ENCODE measurements at places on chromosomes 2 and 18. TPM values are rescaled to one million over a fixed set of nuclear protein-coding genes. Genes with fewer than 3 reads are reported as not detected.

DNA sequence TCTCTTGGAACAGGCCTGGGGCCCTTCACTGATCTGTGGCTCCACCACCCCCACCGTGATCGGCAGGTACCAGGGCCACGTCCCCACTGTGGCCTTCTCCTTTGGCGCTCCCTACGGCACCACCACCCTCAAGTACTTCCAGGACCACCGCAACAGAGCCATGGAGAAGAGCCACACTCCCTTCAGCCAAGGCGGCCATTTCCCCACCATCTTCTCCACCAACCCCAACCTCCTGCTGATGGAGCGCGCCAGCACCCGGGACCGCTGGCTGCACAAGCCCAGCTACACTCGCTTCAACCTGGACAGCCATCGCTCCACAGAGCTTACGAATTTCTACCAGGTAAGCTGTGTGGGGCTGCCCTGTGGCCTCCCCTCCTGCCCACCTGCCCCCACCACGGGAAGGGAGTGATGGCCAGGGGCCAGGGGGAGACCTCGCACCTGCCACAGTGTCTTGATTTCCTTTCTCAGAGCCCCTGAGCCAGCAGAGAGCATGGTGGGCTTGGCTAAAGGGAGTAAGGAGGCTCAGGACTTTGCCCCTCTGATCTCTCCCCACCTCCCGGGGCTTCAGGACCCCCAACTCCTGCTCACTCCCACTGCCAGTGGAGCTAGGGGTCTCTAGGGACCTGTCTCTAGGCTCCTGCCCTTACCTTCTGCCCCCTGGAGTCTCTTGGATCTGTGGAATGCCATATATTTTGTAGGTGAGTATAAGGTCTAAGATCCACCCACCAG, 65.2 kb downstream of the CIB4 start:
- H3K27me3 ChIP-seq, result peaks cover 12% of the 10 kb centered on the region
- H3K36me3 ChIP-seq, result no peaks in the 10 kb centered on the region
- H3K4me3 ChIP-seq, result no peak overlapping the region
- H3K27ac ChIP-seq, result no peak overlapping the region
- no peak for DNase-seq
- no peaks in the 10 kb centered on the region for H3K4me1 ChIP-seq

GRCh38 chr2:28449488-28450395, 46.1 kb upstream of the PLB1 start:
- no peaks in the 10 kb centered on the region for H3K4me1 ChIP-seq
- H3K4me3 ChIP-seq, result no peak overlapping the region
- no peak for DNase-seq
- H3K27ac ChIP-seq, result no peak overlapping the region
- no peaks in the 10 kb centered on the region for H3K36me3 ChIP-seq

DNA sequence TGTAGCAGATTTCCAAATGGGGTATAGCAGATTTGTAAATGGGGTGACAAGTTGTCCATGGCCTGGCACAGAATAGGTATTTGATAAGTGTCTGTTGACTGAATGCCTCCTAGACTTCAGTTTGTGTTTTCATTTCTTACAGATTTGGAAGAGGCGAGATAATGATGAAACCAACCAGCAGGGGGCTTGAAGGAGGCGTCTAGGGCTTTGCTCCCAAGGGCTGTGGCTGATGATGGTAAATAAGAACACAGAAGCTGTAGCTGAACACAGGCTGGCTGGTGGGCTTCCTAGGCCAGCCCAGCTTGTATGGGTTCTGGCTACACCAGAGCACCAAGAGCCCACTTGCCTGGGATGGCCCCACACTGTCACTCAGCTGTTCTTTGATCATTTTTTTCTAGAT, 19.4 kb downstream of the SFTPB start:
- H3K4me1 ChIP-seq, result no peaks in the 10 kb centered on the region
- H3K27ac ChIP-seq, result no peak overlapping the region
- no peak for DNase-seq
- H3K27me3 ChIP-seq, result no peaks in the 10 kb centered on the region
- no peak overlapping the region for H3K4me3 ChIP-seq
- peaks cover 11% of the 10 kb centered on the region for H3K36me3 ChIP-seq

- H3K36me3 ChIP-seq, result no peaks in the 10 kb centered on the region
- H3K4me1 ChIP-seq, result peaks cover 3% of the 10 kb centered on the region
- no peaks in the 10 kb centered on the region for H3K27me3 ChIP-seq
- DNase-seq, result no peak
- no peak overlapping the region for H3K4me3 ChIP-seq
Observed at GRCh38 chr2:120319686-120320317, 26.1 kb upstream of the INHBB start.

DNA sequence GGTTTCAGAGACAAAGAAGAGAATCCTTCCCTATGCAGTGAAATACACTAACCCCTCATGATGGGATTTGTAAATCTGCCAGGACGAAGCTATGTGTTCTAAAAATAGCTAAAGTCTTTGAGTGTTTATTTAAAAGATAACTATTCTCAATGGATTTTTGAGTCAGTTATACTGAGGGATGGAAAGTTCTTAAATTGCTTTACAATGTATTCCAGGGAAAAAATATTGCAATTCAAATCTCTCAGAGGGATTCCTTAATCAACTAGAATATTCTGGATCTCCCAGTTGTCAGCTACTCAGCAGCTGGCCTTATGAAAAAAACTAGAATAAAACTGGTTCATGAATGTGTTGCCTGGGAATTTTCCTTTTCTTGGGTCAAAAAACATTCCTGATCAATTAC, 312.4 kb downstream of the PLCL1 start:
- no peaks in the 10 kb centered on the region for H3K36me3 ChIP-seq
- DNase-seq, result no peak
- no peak overlapping the region for H3K4me3 ChIP-seq
- no peaks in the 10 kb centered on the region for H3K27me3 ChIP-seq

DNA sequence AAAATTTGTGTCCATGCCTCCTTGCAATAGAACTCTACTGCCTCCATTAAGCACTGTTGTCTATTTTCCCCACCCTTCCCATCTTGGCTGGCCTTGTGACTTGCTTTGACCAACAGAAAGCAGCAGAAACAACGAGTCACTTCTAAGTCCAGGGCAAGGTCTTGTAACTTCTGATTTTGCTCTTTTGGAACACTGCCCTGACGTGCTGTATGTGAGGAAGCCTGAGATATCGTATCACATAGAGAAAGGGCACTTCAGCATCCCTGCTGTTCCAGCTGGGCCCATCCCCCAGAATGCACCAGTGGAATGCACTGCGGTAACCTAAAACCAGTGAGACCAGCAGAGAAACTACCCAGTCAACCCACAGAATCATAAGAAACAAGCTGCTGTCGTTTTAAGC, 28.1 kb downstream of the NCKAP1 start:
- no peaks in the 10 kb centered on the region for H3K36me3 ChIP-seq
- H3K27ac ChIP-seq, result no peak overlapping the region
- no peaks in the 10 kb centered on the region for H3K27me3 ChIP-seq

DNA sequence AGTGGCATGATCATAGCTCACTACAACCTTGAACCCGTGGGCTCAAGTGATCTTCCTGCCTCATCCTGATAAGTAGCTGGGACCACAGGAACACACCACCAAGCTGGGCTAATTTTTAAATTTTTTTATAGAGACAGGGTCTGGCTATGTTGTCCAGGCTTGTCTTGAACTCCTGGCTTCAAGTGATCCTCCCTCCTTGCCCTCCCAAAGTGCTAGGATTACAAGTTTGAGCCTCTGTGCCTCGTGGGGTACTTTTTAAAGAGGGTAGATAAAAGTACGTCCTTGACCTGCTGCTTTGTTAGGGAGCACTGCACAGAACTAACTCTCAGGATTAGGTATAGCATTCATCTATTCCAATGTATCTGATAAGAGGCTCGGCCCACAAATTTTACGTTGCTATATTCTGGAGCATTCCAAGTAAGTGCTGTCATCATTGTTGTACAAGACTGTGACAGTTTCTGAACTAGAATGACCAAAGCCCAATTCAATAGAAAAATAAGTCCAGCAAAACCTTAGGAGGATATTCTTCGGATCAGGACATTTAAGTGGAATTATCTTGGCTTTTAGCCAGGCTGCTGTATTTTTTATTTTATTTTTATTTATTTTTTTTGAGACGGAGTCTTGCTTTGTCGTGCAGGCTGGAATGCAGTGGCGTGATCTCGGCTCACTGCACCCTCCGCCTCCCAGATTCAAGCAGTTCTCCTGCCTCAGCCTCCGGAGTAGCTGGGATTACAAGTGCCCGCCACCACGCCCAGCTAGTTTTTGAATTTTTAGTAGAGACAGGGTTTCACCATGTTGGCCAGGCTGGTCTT, 4.1 kb downstream of the MTCL1 start:
- no peak for DNase-seq
- peaks cover 5% of the 10 kb centered on the region for H3K4me1 ChIP-seq
- no peaks in the 10 kb centered on the region for H3K36me3 ChIP-seq
- no peak overlapping the region for H3K27ac ChIP-seq

GRCh38 chr2:207328944-207329386, 163.2 kb upstream of the KLF7 start:
- no peaks in the 10 kb centered on the region for H3K4me1 ChIP-seq
- no peak overlapping the region for H3K27ac ChIP-seq
- DNase-seq, result no peak
- no peaks in the 10 kb centered on the region for H3K36me3 ChIP-seq
- H3K4me3 ChIP-seq, result no peak overlapping the region

DNA sequence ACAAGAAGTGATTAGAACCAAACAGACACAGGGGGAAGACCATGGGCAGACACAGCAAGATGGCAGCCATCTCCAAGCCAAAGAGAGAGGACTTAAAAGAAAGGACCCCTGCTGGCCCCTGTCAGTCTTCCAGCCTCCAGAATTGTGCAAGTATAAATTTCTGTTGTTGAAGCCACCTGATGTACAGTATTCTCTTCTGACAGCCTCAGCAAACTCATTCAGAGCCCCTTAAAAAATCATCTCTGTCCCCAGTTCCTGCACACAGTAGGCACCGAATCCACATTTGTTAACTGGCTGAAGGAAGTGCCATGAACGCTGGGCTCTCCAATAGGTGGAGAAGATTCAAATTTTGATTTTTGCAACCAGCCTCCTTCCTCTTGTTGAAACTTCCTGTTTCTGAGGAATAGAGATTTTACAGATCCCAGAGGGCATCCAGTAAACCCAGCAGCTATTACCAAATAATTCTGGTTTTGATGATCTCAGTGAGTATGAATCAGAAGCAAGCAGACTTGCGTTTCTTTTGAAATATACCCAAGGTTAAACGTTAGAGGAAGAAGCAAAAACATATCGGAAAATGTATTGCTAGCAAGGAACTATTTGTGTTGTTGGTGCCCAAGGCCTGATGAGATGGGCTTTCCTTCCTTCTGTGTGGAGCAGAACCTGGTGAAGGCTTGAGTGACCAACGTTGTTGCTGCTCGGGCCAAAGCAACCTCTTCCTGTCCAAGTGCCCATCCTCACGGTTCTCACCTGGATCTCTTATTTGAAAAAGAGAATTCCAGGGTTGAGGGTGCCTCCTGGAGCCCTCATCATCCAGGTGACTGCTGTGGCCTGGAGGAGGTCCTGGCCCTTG, 47.7 kb upstream of the PLB1 start:
- H3K4me1 ChIP-seq, result no peaks in the 10 kb centered on the region
- no peak for DNase-seq
- no peaks in the 10 kb centered on the region for H3K36me3 ChIP-seq
- no peak overlapping the region for H3K27ac ChIP-seq
- no peaks in the 10 kb centered on the region for H3K27me3 ChIP-seq

DNA sequence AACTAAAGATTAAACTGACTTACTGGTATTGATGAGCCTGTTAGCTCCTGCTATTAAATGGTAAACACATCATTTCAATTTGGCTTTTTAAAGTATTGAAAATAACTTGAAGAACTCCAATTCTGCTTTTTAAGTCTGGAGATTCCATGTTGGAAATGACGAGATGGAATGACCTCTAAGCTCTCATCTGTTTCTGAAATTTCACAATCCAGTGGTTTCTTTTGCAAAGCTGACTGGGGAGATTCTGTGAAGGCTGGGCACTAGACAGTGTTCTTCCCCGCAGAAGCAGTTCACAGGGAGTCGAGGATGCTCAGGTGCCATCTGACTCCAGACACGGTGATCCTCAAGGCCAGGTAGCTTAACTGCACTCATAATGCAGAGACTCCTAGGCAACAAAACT, 44.7 kb downstream of the DHRS9 start:
- H3K4me1 ChIP-seq, result no peaks in the 10 kb centered on the region
- no peak overlapping the region for H3K4me3 ChIP-seq
- no peaks in the 10 kb centered on the region for H3K27me3 ChIP-seq
- DNase-seq, result no peak

DNA sequence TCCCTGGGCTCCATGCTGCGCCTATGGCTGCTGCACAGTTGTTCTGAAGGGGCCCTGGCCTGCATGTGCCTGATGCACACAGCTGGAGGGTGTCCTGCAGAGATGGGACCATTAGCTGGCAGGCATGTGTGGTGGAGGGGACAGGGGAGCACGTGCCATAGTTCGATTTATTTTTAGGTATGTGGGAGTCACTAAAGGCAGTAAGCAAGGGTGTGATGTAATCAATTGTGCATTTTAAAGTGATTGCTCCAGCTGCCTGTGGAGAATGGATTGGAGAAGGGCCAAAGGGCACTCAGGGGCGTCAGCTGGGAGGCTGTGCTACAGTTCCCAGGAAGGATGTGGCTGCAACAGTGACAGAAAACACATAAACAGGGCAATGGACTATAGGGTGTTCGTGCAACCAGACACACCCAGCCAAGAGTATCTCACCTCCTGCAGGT, 205.1 kb downstream of the ARL4C start:
- no peaks in the 10 kb centered on the region for H3K4me1 ChIP-seq
- no peaks in the 10 kb centered on the region for H3K36me3 ChIP-seq
- no peak overlapping the region for H3K27ac ChIP-seq
- no peak overlapping the region for H3K4me3 ChIP-seq
- H3K27me3 ChIP-seq, result no peaks in the 10 kb centered on the region

DNA sequence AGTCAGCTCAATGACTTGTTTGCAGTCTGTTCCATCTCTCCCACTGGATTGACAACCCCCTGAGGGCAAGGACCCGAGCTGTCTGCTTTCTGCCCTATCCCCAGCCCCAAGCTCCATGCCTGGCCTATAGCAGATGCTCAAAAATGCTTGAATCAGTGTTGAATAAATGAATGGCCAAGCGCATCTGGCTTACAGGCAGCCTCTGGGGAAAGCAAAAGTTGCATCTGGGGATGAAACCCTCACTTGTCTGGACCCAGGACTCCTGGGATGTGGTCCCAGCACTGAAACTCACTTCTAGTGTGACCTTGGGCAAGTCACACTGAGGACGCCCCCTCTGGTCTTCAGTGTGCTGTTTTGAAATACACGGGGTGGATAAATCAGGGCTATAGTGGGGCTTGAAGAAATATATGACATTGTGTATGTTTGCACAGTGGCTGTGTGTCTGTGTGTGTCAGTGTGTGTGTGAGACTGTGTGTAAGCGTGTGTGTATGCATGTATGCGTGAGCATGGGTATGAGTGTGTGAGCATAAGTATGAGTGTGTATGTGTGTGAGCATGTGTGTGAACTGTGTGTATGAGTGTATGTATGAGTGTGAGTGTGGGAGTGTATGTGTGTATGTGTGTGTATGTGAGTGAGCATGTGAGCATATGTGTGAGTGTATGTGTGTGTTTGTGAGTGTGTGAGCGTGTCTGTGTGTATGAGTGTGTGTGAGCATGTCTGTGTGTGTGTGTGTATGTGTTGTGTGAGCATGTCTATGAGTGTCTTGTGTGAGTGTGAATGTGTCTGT, 27.8 kb upstream of the TNS1 start:
- no peak overlapping the region for H3K4me3 ChIP-seq
- H3K27me3 ChIP-seq, result no peaks in the 10 kb centered on the region
- peaks cover 32% of the 10 kb centered on the region for H3K4me1 ChIP-seq
- no peak overlapping the region for H3K27ac ChIP-seq

DTNA gene
- 82.0 TPM for total RNA-seq

SERPINB3 gene
- total RNA-seq, result not detected

TEKT4 gene
- 0.17 TPM for total RNA-seq

Data from psoas muscle (tissue), 8 donors.